ENCODE measurements at places on chromosomes 2 and 18.
A peak's percentile ranks its signal among the peaks of the same experiment; 100 is the strongest.

DNA sequence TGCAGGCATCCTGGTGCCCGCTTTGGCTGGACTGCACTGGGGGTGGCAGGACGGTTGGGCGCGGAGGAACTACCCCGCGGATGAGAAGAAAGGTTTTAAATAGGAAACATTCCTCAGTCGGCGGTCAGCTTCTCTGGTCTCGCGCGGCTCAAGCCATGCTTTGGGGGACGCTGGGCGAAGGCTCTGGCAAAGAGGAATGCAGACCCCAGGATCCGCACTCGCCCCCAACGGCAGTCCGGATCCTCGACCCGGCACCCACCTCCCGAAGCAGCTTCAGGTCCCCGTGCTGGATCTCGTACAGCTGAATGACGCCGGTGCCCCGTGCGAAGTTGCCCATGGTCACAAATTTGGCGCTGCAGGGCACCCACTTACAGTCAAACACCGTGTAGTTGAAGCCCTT is 686 bp upstream of the PNO1 start:
- DNase-seq, result no peak

DNA sequence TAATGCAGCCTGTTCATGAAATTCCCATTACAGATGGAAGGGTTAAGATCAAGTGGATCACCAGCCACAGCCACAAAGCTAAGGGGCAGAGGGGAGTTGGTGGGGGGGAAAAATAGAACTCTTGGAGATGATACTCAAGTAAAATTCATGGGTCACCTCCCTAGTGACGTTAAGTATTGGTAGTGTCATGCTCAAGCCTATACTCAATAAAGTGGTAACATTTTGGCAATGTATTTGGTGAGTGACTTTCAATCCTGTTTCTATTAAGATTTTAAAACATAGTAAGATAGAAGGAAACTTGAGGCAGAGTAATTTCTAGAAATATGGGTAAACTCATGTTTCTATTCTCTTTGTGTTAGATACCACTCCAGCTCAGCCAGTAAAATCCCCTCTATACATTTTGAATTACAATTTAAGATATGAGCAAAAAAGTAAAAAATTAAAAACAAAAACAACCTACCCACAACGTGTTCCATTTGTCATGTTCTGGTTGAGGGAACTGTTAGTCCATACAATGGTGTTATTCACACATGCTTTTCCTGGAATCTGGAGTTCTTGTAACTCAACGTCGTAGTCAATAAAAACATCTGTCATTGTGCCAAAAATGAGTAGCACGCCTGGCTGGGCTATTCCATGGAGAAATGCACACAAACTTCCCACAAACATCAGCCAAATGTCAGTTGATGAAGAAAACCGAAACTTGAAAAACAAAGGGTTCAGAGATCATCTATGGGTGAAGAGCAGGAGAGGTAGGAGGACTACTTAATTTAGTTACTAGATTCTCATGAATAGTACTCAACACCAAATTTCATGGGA is 18.1 kb downstream of the ABCB11 start:
- no peak for DNase-seq

DNA sequence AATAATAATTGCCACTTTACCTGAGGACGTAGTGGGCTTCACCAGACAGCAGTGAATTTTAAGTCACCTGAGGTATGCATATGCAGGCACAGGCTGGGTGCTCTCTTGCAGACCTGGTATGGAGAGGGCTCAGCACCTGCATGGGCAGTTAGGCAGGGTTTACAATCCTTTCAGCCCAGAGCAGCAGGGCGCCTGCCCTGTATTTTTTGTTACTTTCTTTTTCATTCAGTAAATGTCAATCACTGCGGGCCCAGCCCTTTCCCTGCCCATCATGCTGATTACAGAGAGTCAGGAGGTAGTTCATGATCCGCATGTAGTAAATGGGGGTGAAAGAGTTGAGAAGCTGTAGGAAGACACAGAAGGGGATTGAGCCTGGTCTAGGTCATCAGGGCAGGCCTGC is 147.0 kb upstream of the ALPP start:
- DNase-seq, result no peak

DNA sequence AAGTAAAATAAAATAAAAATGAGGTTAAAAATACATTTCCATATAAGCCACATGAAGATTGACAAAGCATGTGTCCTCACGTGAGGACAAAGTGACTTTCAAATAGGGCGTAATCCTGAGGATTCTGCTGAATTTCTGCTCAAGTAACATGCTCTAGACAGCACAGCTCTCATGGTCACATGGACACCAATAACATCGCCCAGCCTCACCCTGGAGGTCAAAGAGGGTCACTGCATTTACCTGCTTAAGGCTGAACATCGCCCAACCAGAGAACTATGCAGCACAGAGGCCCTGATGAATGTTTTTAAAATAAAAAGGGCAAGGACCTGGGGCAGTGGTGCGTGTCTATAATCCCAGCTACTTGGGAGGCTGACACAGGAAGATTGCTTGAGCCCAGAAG is 30.2 kb downstream of the TGFBRAP1 start:
- DNase-seq, result no peak

DNA sequence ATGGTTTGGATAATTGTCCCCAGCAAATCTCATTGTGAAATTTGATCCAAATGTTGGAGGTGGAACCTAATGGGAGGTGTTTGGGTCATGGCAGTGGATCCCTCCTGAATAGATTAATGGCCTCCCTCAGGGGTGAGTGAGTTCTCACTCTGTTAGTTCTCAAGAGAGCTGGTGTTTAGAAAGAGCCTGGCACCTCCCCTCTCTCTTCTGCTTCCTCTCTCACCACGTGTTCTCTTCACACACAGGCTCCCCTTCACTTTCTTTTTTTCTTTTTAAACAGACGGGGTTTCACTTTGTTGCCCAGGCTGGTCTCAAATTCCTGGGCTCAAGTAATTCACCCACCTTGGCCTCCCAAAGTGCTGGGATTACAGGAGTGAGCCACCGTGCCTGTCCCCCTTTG is 111.6 kb upstream of the LTBP1 start:
- no peak for DNase-seq

DNA sequence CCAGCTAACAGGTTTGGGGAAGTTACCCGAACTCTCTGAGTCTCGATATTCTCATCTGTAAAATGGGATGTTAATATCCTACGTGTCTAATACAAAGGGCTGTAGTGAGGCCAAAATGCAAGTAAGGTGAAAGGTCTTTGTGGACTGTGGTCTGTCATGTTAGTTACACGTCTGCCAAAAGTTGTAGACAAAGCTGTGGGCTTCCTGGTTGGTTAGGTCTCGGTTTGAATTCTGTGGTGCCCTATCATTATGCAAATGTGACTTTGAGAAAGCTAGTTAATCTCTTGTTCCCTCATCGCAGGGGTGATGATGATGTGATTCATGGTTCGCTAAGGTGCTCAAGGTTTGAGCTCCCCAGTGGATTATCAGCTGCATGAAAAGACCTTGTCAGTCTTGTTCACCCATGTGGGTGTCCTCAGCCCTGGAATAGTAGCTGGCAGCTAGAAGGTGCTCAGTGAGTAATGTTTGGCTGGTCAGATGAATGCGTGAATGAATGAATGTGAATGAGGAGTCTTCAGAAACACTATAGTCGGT is 23.1 kb downstream of the TRIB2 start:
- no peak for DNase-seq

- no peak for DNase-seq
Measured at GRCh38 chr2:66915237-66915636, 480.3 kb downstream of the MEIS1 start.

DNA sequence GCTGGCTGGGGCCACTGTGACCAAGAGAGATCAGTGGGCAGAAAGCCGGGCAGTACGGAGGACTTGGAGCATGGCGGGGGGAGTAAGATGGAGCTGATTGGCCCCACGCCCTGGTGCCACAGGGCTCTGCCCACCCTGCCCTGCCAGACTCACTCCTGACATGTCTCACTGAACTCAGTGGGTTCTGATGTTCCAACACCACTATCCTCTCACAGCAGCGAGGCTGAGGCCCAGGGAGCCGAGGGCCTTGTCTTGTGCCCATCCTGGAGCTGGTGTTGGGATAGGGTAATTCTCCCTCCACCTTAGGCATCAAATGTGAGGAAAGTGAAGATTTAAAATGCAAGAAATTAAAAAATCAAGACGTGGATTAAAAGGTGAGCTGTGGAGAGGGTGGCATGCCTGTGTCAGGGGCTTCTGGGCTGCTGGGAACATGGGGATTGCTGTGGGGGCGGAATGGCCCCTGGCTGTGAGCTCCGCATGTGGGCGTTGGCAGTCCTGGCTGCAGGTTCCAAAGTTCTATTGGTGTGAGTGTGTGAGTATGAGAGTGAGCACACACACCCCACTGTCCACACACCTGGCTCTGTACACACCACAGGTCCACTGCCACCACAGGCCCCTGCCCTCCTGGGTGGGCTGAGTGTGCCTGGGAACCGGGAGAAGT is 283.5 kb upstream of the HS6ST1 start:
- no peak for DNase-seq

- no peak for DNase-seq
Measured at GRCh38 chr2:241389697-241390096, 33.6 kb downstream of the FARP2 start.

- no peak for DNase-seq
Measured at GRCh38 chr2:200171731-200172482, 134.6 kb upstream of the SPATS2L start.

DNA sequence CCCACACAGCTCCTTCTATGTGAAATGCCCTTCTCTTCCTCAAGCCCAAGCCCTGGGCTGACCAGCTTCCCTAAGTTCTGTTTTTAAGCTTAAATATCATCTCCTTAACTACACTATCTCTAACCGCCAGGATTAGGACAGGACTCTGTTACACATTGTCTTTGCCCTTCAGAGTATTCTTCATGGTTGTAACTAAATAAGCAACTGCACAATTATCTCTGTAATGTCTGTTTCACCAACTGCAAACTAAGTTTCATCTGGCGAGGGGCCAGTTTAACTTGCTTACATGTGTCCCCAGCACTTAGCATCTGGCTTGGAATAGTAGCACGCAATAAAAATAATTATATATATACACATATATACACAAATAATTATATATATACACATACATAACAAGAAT is 1.1 kb upstream of the ERMN start:
- no peak for DNase-seq

- peak; percentile 76 for DNase-seq
Measured at GRCh38 chr2:30706534-30707303, 100.5 kb downstream of the CAPN13 start.

GRCh38 chr2:23760736-23761135 is 166.2 kb downstream of the ATAD2B start:
- DNase-seq, result no peak

DNA sequence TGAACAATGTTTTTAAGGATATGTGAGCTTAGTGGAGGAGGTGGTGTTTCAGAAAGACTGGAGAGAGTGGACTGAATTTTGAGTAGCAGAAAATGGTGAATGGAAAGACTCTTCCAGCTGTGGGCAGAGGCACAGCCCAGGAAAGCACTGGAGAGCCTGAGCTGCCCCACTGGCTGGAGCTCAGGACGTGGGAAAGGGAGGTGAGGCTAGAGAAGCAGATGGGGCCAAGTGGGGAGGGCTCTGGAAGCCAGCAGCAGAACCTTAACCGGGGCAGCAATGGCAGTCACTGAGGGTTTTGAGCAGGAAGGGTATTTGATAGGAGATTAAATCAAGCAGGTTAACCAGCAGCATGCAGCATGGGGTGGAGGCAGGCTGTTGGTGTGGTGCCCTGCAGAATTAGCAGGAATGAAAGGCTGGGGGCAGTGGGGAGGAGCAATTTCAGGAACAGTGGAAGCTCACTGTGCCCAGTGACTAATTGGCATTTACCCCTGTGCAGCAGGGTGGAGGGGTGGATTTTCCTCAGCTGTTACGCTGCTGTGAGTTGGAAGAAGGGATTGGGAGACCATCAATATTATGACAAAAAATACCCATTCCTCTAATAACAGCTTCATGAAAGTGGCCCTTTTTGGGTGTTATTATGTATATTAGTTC is 136.2 kb downstream of the CERS6 start:
- DNase-seq, result no peak

GRCh38 chr2:195507447-195508138 is 149.4 kb upstream of the SLC39A10 start:
- DNase-seq, result no peak

GRCh38 chr18:77482190-77483085 is 232.8 kb downstream of the GALR1 start:
- no peak for DNase-seq

- DNase-seq, result no peak
Measured at GRCh38 chr2:144946263-144946662, 426.3 kb upstream of the ZEB2 start.

DNA sequence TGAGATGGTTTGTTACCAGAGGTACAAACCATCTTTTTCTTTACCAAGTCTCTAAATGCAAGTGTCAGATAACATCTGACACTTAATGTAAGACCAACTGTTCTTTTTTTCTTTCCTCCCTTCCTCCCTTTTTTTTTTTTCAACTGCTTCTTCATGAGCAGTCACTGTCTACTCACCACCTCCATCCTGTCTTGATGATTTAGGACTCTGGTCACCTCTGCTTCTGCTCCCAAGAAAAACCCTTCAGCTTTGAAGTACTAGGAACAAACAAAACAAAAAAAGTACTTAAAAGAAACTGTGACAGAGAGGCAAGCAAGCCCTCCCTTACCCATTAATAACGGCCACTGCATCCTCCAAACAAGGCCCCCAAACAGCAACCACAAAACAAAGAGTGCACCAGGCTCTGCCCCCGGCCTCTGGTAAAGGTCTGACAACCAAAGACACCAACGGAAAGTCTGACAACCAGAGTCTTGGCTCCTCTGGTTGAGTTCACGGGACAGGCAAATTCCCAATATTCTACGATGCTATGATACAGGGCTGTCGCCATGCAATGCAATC is 141.0 kb downstream of the ARL4C start:
- DNase-seq, result no peak

GRCh38 chr2:193907561-193907960 is 1712.8 kb upstream of the TMEFF2 start:
- no peak for DNase-seq

GRCh38 chr2:47269316-47270232 is 114.5 kb upstream of the STPG4 start:
- no peak for DNase-seq

GRCh38 chr2:229417916-229418315 is 146.8 kb upstream of the PID1 start:
- no peak for DNase-seq

DNA sequence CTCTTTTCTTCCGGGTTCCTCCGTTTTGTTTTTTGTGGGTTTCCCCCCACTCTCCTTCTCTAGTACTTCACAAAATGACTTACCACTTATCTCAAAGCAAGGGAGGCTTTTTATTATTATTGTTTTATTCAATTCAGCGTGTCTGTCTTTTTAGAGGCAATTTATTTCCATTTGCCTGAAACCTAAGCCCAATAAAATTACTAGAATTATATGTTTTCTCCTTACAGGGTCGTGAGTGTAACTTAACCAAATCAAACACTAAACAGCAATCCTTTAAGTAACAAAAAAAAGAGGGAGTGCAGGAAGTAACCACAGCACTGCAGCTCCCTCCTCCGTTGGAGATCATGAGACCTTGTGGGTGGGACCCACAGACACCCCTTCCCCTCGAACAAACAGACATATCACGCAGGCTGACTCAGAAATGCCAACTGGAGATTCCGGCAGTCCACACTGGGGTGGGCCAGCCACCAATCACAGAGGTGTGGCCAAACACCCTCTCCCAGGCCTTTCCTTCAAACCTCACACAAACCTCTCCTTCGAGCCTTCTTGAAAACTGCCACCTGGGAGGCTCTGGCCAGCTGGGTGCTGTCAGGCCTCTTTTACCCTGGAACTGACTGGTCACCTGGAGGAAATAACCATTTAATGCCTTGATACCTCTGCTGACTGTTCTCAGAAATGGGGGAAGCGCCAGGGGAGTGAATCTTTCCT is 207.1 kb upstream of the SMAD2 start:
- no peak for DNase-seq

- DNase-seq, result no peak
Measured at GRCh38 chr2:236654496-236654895, 84.9 kb downstream of the ACKR3 start.

Data from activated CD4-positive, alpha-beta T cell treated with anti-CD3 and anti-CD28 coated beads, Interleukin-2, Interleukin-6, amounts not matched to agents 100 ng/mL and 50 ng/mL, durations not matched to agents 16 hours and 8 hours (primary cell).